ENCODE measurements at places on chromosomes 5 and 9. TPM values are rescaled to one million over a fixed set of nuclear protein-coding genes. Genes with fewer than 3 reads are reported as not detected.

DNA sequence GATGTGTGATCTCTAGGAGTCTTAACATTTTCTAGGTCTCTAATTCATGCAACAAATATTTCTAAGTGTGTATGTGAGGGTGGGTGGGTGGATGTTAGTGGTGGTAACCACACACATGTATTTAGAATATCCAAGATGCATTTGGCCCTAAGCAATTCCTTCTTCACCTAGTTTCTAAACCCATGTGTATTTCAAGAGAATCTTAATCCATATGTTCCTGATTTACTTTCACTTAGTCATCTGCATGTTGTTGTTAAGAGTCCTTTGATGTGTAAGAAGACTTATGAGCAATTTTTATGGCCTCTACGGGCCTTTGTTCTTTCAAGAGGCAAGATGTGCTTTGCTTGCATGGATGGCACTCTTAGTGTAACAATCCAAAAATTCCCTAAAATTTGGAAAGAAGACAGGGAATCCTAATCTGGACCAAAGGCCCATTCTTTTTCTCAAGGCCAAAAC lies 282.6 kb downstream of the SPATA31D1 start:
- no peaks in the 10 kb centered on the region for H3K36me3 ChIP-seq
- DNase-seq = no peak
- no peak overlapping the region for H3K4me3 ChIP-seq
- H3K27ac ChIP-seq = no peak overlapping the region
- H3K27me3 ChIP-seq = no peaks in the 10 kb centered on the region
- no peaks in the 10 kb centered on the region for H3K4me1 ChIP-seq

DNA sequence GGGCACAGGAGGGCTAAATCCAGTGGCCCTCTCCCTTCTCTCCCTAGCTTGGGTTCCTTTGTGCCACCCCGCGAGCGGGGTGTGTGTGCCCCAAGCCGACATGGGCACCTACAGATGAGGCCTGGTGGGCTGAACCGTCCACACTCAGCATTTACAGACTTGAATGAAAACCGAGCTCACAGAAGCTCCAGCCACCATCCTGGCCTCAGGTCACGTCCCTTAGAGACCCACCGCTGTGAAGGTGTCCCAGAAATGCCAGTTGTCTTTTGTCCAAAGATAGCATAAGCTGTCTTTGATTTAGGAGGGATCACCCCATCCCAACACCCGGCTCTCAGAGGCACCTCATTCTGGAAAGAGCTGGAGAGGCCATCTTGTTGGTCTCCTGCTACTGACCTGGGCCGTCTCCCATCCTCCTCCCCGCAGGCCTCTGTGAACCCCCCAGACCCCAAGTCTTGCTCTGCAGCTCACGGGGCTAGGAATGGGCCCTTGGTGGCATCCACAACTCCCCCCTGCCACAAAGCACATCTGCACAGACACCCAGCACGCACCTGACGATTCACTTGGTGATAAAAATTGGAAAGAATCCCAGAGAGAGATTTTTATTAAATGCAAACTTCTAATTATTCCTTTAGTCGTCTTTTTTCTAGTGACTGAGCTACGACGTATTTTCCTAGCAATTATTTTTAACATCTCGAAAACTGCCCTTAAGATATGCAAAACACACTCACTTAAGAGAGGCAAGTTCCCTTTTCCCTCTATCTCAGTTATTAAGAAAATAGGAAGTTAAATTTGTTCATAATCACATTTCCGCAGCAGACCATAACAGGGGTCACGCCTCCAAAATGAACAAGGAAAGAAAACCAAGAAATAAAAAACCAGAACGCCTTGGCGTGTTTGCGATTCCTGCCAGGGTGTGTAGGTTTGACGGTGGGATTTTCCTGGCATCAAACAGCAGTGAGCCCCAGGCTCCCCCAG lies 80.5 kb upstream of the LMX1B start:
- no peaks in the 10 kb centered on the region for H3K4me1 ChIP-seq
- H3K36me3 ChIP-seq = no peaks in the 10 kb centered on the region
- no peaks in the 10 kb centered on the region for H3K27me3 ChIP-seq
- DNase-seq = no peak
- no peak overlapping the region for H3K4me3 ChIP-seq
- H3K27ac ChIP-seq = peak overlapping the region; percentile 51

DNA sequence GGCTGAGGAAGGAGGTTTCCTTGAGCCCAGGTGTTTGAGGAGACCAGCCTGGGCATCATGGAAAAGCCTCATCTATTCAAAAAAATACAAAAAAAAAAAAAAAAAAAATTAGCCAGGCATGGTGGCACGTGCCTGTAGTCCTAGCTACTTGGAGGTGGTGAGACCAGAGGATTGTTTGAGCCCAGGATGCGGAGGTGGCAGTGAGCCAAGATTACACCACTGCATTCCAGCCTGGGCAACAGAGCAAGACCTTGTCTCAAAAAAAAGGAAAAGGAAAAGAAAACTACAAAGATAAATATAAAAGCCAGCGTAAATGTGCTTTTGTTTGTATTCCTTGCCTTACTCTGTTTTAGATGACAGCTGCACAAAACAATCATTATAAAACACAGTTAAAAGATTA lies 2249.2 kb upstream of the C9orf72 start:
- no peak overlapping the region for H3K27ac ChIP-seq
- no peaks in the 10 kb centered on the region for H3K4me1 ChIP-seq
- H3K27me3 ChIP-seq = no peaks in the 10 kb centered on the region
- no peak for DNase-seq
- H3K4me3 ChIP-seq = no peak overlapping the region

- no peaks in the 10 kb centered on the region for H3K27me3 ChIP-seq
- no peak for DNase-seq
- H3K27ac ChIP-seq = no peak overlapping the region
- H3K4me3 ChIP-seq = no peak overlapping the region
These were observed 152.2 kb upstream of the IRX2 start for GRCh38 chr5:2903451-2904395.

DNA sequence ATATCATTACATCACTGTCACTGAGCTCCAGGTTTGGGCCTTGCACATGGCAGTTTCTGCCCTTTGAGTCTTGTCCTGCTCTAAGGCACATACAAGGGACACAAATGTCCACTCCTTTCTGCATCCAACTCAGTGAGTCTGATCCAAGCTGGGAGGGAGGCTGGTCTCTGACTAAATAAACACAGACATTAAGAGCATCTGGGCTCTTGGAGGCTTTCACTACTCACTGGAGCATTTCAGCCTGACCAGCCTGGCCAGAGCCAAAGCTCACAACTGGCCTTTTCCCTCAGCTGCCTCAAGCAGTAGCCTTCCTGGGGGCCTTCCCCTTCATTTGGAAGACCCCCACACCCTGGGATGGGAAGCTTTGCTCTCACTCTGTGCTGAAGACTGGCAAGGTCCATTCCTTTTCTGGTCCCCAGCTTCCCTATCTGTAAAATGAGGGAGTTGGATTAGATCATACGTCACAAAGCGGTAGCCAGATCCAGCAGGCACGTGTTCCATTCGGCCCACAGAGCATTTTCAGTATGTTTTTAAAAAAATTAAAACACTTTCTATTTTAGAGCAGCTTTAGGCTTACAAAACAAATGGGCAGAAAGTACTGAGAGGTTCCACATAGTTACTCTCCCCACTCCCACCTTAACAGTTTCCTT lies 58.6 kb upstream of the XPA start:
- H3K36me3 ChIP-seq = no peaks in the 10 kb centered on the region
- DNase-seq = no peak
- H3K4me1 ChIP-seq = no peaks in the 10 kb centered on the region
- H3K27me3 ChIP-seq = peaks cover 7% of the 10 kb centered on the region
- H3K27ac ChIP-seq = no peak overlapping the region

- no peaks in the 10 kb centered on the region for H3K36me3 ChIP-seq
- H3K4me1 ChIP-seq = peaks cover 5% of the 10 kb centered on the region
- no peaks in the 10 kb centered on the region for H3K27me3 ChIP-seq
- no peak overlapping the region for H3K4me3 ChIP-seq
These were observed 257.6 kb downstream of the NFIB start for GRCh38 chr9:14056316-14056861.

DNA sequence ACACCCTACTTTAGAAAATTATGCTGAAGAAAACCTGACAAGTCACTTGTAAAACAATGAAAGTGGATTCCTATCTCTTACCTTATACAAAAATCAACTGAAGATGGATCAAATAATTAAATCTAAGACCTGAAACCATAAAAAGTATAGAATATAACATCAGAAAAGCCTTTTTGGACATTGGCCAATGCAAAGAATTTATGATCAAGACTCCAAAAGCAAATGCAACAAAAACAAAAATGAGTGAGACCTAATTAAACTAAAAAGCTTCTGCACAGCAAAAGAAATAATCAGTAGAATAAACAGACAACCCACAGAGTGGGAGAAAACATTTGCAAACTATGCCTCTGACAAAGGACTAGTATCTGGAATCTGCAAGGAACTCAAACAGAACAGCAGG lies 303.0 kb upstream of the CDH9 start:
- no peaks in the 10 kb centered on the region for H3K27me3 ChIP-seq
- DNase-seq = no peak
- H3K4me3 ChIP-seq = no peak overlapping the region
- no peaks in the 10 kb centered on the region for H3K4me1 ChIP-seq
- no peaks in the 10 kb centered on the region for H3K36me3 ChIP-seq

DNA sequence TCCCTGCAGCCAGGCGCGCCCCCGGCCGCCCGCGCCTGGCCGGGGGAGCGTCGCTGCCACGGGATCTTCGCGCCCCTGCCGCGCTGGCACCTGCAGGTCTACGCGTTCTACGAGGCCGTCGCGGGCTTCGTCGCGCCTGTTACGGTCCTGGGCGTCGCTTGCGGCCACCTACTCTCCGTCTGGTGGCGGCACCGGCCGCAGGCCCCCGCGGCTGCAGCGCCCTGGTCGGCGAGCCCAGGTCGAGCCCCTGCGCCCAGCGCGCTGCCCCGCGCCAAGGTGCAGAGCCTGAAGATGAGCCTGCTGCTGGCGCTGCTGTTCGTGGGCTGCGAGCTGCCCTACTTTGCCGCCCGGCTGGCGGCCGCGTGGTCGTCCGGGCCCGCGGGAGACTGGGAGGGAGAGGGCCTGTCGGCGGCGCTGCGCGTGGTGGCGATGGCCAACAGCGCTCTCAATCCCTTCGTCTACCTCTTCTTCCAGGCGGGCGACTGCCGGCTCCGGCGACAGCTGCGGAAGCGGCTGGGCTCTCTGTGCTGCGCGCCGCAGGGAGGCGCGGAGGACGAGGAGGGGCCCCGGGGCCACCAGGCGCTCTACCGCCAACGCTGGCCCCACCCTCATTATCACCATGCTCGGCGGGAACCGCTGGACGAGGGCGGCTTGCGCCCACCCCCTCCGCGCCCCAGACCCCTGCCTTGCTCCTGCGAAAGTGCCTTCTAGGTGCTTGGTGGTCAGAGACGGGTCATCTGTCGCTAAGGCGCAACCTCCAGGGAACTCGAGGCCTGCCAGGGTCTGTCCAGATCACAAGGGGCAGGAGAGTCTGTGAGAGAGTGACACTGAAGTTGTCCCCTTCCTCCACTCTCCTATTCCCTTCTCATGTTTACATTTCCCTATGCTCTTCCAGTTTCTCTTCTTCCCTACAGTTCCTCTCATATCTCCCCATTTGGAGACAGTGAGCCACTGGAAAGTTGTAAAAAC lies 1.3 kb downstream of the GPR150 start:
- peak; percentile 74 for DNase-seq
- H3K27ac ChIP-seq = no peak overlapping the region
- no peaks in the 10 kb centered on the region for H3K36me3 ChIP-seq
- peaks cover 10% of the 10 kb centered on the region for H3K27me3 ChIP-seq
- peak overlapping the region; percentile 62 for H3K4me3 ChIP-seq
- H3K4me1 ChIP-seq = peaks cover 25% of the 10 kb centered on the region

- H3K4me3 ChIP-seq = no peak overlapping the region
- peaks cover 25% of the 10 kb centered on the region for H3K36me3 ChIP-seq
- peaks cover 18% of the 10 kb centered on the region for H3K4me1 ChIP-seq
- no peaks in the 10 kb centered on the region for H3K27me3 ChIP-seq
These were observed 9.3 kb downstream of the PTGER4 start for GRCh38 chr5:40688996-40689395.

Gene KCNV2
- total RNA-seq = not detected

Gene ANKRD31
- total RNA-seq = 0.14 TPM

Gene HTR4
- 0.43 TPM for total RNA-seq

Gene CARD9
- 10.0 TPM for total RNA-seq

Gene GABRA6
- total RNA-seq = not detected

Gene TAS2R1
- not detected for total RNA-seq

Gene FGF1
- 1.8 TPM for total RNA-seq

Gene WDR38
- total RNA-seq = not detected

Gene MLANA
- not detected for total RNA-seq

Gene BAAT
- total RNA-seq = 1.0 TPM

Gene PPP1R26
- 27.5 TPM for total RNA-seq

Gene SOX30
- 0.12 TPM for total RNA-seq

Gene ARHGEF39
- 0.38 TPM for total RNA-seq

All from upper lobe of right lung (tissue), 1 donor.